ENCODE measurements at places on chromosomes 1 and 21.
A peak's percentile ranks its signal among the peaks of the same experiment; 100 is the strongest.

DNA sequence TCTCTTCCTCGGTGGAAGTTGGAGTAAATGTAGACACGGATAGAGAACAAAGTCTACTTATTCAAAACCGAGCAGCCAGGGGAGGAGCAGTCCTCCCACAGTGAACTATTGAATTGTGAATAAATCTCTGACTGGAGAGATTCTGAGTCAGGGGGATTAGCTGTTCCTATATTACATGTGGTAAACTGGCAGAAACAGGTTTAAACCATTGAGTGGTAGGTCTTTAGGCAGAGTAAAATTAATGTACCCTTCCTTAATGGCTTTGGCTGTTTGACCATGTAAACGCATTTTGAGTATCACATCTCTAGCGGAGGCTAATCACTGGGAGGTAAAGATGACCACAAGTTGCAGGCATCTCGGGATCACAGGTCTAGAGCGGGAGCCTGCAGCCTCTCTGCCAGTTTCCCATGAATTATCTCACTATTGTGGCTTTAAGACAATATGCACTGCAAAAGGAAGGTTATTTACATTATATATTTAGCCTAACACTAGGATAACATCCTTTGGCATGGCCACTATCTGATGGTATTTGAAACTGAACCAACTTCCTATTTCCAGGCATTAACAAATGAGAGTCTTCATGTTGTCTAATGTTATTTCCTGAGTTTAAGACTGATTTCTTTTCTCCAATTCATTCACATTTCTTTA lies 7.9 kb upstream of the DISC1 start:
- peak; percentile 39 for DNase-seq

GRCh38 chr1:41919764-41920397 lies 1.2 kb upstream of the HIVEP3 start:
- peak; percentile 83 for DNase-seq

DNA sequence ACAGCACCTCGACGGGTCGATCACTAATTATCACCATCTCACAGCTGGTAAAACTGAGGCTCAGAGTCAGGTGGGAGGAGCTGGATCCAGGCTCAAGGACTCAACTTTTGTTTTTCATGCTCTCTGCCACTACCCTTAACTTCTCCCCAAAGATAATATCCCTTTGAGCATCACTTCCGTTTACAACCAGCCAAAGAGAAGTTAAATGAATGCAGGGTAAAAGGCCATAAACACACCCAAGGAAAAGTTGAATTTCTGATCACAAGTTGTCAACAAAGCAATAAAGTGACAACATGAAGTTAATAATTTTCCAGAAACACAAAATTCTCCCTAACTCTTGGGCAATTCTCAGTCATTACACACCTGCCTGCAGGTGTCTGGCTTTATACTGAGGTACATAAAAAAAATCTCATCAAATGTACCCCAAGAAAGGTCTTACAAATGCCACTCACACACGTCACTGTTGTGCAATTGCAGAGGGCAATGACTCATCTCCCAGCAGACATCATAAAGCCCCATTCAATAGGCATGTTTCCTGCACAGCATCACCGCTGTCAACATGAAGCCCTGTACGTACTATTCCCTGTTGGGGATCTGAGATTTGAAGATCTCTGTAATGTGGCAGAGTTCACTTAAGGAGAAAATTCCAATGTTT lies 3.4 kb downstream of the OR2T11 start:
- DNase-seq, result peak; percentile 28

- no peak for DNase-seq
Measured at GRCh38 chr1:207393610-207394009, 60.5 kb upstream of the CR2 start.
